Right kidney (tissue), 9 donors: ENCODE measurements at places on chromosomes 16 and 17.

- no peak for DNase-seq
Observed at GRCh38 chr17:3800362-3801271, at the start of gene ITGAE. Gene ITGAE (minus strand): TSS chr17:3801188. CDS start chr17:3801144, 44 bp downstream.

DNA sequence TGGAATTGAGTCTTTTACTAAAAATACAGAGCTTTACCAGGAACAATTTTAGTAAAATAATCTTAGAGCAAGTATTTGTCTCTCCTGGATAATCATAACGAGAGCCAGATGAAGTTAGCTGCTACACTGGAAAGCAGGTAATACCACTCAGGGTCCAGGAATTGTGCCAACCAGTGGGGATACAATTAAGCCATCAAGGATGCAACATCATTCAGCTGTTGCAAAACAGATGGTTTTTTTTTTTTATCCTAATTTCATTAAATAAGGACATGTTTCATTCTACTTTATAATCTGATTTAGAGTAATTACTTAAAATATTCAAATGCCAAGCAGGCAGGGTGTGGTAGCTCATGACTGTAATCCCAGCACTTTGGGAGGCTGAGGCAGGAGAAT lies 10.2 kb downstream of the MMD start:
- DNase-seq = no peak

- no peak for DNase-seq
Observed at GRCh38 chr17:80949451-80950421, 41.9 kb upstream of the CHMP6 start.

GRCh38 chr16:1626776-1627175 lies 14.6 kb downstream of the CRAMP1 start:
- DNase-seq = no peak

- DNase-seq = no peak
Observed at GRCh38 chr16:72937360-72937759, 110.6 kb downstream of the ZFHX3 start.

DNA sequence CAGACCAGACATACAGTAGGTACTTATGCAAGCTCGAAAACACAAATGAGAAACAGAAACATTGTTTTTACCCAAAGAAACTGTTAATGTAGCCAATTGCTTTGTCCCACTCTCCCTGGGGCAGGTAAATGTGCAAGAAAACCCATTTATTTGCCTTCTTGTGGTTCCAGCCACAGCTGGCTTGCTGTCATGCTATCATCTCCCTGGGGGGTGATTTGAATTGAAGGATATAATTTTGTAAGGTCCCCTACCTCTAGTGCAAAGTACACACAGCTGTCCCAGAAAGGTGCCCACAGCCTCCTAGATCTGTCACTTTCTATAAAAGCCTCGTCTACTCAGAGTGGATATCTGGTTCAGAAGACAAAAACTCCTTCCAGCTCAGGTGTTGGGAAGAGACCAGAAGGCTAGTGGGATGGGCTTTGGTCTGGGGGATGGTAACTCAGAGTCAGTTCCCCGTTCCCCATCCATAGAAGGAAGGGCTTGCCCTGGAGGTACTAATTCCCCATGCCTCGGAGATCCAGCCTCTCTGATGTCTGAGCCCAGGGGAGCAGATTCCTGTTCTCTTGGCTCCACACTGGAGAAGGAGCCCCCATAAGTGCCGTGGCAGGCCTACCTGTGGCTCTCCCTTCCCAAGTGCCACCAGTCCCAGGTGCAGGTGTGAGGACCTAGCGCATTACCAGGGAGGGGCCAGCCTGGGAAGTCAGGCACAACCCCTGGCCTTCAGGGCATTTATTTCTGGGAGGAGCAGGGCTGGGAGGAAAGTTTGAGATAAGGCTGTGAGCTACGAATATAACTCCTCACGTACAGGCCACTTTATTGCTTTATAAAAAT lies 2.4 kb upstream of the PRR15L start:
- no peak for DNase-seq

- DNase-seq = no peak
Observed at GRCh38 chr16:21302454-21302853, 24.4 kb upstream of the CRYM start.

- DNase-seq = no peak
Observed at GRCh38 chr16:83266848-83267553, 540.8 kb upstream of the HSBP1 start.

DNA sequence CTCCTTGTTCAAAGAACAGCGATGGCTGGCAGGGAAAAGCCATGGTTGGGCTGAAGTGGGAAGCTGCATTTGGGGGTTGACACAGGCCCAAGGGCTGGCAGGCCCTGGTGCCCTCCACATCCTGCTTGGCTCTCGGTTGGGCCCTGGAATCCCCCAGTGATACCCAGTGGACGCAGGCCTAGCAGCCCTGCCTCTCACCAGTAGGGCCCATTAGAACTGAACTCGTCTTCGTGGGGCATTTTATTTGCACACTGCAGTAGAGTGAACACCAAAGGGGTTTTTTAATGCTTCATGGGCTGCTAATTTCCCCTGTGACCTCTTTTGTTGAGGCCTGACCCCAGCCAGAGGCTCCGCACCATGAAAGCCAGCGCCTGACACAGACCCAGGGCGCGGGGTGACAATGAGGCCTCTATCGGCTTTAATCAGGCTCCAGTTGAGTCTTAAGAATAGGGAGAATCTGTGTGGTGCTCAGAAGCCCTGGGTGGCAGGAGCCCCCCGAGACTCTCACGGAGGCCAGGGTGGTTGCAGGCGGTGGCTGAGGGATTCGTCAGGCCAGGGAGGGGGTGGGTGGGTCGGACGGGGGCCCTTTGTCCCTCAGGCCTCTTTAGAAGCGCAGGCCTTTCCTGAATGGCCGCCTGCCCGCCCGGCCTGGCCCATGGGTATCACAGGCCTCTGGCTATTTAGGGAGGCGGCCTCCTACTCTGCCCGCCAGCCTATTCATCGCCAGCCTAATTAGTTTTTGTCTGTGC lies 199.3 kb downstream of the NTN1 start:
- no peak for DNase-seq

DNA sequence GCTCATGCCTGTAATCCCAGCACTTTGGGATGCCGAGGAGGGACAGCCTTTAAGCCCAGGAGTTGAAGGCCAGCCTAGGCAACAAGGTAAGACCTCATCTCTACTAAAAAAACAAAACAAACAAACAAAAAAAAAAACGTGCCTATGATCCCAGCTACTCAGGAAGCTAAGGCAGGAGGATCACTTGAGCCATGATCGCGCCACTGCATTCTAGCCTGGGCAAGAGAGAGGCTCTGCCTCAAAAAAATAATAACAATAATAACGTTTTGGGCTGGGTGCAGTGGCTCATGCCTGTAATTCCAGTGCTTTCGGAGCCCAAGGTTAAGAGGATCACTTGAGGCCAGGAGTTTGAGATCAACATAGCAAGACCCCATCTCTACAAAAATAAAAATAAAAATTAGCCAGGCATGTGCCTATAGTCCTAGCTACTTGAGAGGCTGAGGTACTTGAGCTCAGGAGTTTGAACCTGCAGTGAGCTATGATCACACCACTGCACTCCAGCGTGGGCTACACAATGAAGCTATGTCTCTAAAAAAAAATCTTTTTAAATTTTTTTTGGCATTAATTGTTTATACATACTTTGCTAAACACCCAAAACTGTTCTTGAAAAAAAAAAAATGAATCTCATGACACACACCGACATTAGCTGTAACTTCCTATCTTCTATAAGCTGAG lies 3.3 kb downstream of the PHLPP2 start:
- DNase-seq = no peak

GRCh38 chr16:28891964-28892890 lies 13.9 kb downstream of the ATP2A1 start:
- no peak for DNase-seq

GRCh38 chr17:55416000-55416399 lies 5.6 kb downstream of the MMD start:
- DNase-seq = no peak

DNA sequence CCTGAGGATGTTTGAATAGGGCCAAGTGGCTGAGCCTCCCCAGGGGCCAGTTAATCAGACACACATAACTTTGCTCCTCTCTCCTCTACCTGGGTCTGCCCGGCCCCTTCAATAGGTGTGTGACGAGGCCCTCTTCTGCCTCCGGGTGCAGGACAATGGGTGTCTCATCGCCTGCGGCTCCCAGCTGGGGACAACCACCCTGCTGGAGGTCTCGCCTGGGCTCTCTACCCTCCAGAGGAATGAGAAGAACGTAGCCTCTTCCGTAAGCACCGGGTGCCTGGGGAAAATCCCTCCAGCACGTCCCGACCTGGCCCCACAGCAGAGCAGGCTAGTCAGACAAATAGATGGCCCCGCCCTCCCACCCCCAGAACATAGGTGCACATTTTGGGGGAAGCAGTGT lies 16.1 kb upstream of the KIF19 start:
- DNase-seq = no peak

DNA sequence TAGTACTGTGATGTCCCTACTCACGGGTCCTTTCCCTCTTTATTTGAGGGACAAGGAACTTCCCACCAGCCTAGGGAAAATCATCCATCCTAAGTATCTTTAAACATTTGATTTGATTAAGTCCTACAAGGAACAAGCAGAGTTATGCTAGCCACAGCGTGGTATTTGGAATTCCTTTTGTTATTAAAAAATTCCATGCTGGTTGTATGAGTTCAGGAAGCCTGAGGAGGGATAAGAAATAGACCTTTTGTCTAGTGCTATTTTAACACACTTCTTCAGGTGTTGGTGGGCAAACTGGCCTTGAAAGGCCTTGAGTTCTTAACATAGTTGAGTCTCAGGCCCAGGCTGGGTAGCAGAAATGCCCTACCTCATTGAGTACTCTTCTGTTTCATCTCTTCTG lies 105.4 kb upstream of the TBX2 start:
- no peak for DNase-seq

GRCh38 chr17:35879773-35880654 lies at the start of gene CCL5:
Gene CCL5 (minus strand): TSS chr17:35880360.
- no peak for DNase-seq

DNA sequence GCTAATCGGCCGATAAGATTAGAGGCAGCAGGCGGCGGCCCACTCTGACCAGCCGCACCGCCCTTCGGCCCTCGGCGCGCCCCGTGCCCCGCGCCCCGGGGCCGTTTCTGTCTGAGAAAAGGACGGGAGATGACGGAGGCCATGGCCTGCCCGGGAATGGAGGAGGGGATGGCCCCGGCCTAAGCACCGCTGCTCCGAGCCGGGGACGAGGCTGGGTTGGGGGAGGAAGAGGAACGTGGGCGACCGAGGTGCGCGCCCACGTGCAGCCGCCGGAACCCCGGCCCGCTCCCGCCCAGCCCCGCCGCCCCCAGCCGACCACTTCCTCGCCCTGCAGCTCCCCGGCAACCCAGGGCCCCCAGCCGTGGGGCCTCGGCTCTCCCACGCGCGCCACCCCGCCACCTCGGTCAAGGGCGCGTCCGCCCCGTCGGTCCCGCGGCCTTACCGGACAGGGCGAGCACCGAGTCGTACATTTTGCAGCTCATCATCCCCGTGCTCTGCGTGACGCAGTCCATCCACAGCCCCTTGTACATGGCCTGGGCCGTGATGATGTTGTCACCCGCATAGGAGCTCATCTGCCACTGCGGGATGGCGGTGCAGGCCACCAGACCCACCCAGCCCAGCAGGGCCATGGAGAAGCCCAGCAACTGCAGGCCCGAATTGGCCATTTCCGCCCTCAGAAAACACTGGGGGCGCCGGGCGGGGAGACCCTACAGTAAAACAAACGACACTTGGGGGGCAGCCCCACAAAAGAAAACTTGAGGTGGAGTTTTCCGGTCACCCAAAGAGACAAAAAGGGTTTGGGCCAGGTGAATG lies 693 bp downstream of the CLDN7 start:
- peak; percentile 76 for DNase-seq

- DNase-seq = no peak
Observed at GRCh38 chr16:81614171-81614570, 164.9 kb upstream of the PLCG2 start.

GRCh38 chr16:85453703-85454102 lies 159.4 kb upstream of the GSE1 start:
- DNase-seq = no peak
